Stimulated activated CD8-positive, alpha-beta memory T cell treated with anti-CD3 and anti-CD28 coated beads, Interleukin-4, amount 100 ng/mL, for 4 hours (primary cell): ENCODE measurements at places on chromosomes 7 and 10.

DNA sequence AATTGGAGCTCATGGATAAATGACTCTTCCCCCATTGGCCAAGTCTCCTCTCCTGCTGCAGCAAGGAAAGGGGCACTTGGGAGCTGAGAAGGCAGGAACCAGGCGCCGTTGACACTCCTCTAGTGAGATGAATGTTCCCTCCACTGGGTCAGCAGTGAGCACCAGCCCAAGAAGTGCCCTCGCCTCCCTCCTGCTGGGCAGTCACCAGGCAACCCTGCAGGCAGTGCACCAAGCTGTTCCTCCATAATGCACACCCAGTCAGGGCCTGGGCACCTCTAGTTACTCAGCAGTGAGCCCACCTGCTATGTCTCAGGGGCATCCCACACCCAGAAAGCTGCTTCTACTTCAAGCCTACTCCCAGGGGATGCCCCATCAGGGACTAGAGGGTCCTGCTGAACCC lies 84.3 kb downstream of the KCNMA1 start:
- no peak for DNase-seq

GRCh38 chr10:126408953-126409641 lies 20.8 kb upstream of the ADAM12 start:
- no peak for DNase-seq

DNA sequence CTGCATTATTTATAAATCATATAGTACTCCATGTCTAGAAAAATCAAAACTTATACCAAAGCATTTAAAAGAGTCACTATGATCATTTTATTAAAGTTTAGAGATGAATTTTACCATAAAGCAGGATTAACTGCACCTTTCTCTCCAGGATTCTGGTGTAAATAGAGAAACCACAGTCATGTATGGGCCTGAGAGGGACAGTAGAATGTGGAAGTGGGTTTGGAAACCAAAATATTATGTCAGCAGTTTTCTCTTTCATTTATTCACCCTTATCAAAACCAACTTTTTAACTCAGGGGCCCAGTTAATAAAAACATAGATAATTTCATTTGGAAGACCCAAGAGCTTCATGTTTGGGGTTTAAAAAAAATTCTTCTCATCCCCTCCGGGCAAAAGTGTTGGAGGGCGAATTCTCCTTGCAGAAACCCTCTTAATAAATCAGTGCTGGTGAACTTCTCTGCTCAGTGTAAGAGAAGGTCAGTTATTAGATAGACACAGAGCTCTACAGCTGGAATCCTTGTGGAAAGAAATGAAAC lies 266.2 kb downstream of the CREB5 start:
- DNase-seq: no peak

DNA sequence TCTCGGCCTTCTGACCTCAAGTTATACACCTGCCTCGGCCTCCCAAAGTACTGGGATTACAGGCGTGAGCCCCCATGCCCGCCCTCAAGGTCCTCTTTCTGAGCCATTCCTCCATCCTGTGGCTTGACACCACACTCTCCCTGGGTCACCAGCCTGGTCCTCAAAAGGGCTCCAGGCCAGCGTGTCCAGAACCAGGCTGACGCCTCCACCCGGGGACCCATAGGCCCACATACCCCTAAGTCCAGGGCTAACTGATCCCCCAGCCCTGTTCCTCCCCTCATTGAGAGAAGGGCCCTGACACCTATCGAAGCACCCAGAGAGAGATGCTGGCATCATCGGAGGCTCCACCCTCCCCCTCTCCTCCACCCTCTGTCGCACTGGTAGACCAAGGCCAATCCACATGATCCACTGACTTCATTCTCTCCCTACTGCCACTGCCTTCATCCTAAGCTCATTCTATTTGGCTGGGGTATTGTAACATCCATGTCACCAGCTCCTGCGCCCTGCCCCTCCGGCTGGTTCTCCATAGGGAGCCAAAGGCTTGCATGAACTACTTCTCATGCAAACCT lies 46.7 kb downstream of the TMEM270 start:
- no peak for DNase-seq

DNA sequence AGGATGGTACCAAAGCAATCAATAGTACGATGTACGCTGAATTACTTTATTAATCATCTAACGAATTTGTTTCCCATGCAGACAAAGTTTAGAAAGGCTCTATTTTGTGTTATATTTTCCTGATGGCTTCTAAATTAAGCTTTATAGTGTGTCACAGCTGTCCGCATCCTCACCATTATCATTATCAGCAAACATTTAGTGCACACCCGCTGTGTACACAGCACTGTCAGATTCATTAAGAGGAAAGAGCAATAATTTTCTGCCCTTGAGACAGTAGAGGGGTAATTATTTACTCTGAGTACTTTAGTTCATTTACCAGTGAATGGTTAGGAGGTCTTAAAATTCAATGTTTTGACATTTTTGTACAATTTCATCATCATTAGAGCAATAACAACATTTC lies 233.3 kb upstream of the PTPRZ1 start:
- no peak for DNase-seq

GRCh38 chr10:62249957-62250356 lies 18.7 kb downstream of the RTKN2 start:
- DNase-seq: no peak

DNA sequence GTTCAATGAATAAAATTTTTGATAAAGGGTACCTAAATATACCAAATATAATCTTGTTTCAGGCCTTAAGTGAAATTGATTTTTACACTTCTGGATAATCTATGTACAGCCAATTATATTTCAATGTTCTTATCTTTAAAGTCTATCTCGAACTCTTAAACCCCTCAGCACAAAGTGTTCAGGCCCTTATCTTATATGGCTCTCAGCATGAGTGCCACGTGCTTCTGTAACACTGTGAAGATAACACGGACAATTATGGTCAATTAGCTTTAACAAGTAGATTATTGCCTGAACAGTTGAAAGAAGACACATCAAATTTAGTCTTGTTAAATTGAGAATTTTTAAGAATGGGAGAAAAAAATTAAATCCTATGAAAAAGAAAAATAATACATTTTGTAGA lies 40.4 kb upstream of the DMTF1 start:
- DNase-seq: no peak

DNA sequence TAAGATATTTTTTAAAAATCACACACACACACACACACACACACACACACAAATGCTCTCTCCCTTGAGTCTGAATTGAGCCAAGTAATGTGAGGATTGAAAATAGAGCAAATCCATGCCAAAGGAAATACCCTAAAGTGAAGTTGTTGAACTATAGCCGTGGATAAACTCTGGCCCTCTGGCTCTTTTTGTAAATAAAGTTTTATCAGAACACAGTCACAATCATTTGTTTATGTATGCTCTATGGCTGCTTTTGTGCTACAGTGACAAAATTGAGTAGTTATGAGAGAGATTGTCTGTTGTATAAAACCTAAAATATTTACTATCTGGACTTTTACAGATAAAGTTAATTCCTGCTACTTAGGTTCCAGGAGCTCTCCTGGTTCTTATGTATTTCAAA lies 39.1 kb downstream of the NKX2-3 start:
- no peak for DNase-seq

- DNase-seq: no peak
Measured at GRCh38 chr7:121392277-121393004, 3.7 kb downstream of the FAM3C start.

- no peak for DNase-seq
Measured at GRCh38 chr7:28939367-28939766, 18.8 kb downstream of the TRIL start.

DNA sequence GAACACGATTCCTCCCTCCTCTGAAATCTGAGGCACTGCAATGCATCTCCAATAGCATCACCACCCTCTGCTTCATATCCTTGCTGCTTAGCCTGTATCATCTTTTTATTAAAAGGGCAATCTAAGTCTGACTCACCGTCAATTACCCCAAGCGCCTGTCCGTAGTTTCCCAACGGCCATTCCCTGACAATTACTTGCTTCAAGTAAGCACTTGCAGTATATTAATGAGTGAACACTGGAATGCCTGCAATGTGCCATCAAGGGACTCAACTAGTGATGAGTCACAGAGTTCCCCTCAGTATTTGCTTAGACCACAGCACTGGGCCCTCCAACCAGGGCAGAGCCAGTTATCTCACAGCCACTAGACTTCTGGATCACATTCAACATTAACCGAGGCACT lies 19.5 kb upstream of the PPP1R3C start:
- DNase-seq: no peak

- no peak for DNase-seq
Measured at GRCh38 chr7:1470901-1471300, 11.6 kb upstream of the MICALL2 start.

- DNase-seq: no peak
Measured at GRCh38 chr10:117541405-117541908, 1.1 kb upstream of the EMX2 start.

GRCh38 chr10:70331486-70332268 lies 47.9 kb upstream of the NPFFR1 start:
- no peak for DNase-seq

- DNase-seq: no peak
Measured at GRCh38 chr10:33487014-33487776, 152.7 kb upstream of the NRP1 start.

DNA sequence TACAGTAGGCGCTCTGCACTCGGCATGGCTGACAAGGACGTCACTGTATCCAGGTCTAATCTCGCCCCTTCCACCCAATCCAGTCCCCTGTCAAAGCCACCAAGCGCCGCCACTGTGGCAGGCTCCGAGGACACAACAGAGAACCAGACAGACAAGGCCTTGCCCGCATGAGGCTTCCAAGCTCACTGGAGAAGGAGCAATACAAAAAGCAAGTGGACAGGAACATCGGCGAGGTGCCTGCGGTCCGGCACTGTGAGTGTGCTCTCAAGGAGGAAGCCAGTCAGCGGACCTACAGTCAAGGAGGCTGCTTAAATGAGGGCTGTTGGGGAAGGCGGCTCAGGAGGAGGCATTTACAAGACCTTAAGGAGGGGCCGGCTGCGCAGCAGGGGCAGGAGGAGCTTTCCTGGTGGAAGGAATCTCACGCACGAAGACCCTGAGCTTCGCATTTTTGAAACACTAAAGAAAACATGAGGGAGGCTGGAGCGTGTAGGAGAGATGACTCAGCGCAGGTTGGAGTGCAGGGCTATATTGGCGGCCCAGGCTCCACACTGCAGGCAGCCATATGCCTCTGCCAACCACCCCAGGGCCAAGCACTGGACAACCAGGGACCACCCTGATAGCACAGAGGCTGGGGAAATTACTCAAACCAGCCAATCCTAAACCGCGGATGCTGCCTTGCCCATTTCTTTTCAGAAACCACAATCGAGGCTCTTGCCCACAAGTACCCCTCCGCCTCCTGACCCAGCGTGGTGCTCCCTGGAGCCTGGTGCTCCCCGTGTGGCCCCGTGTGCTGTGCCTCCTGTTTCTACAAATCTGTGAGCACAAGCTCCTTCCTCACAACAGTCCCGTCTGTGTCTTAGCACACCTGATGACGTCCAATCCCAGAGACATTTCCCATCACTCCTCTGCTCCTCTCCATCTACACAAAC lies 28.9 kb downstream of the GNA12 start:
- no peak for DNase-seq

- no peak for DNase-seq
Measured at GRCh38 chr10:51367127-51367526, 292.8 kb downstream of the PRKG1 start.

DNA sequence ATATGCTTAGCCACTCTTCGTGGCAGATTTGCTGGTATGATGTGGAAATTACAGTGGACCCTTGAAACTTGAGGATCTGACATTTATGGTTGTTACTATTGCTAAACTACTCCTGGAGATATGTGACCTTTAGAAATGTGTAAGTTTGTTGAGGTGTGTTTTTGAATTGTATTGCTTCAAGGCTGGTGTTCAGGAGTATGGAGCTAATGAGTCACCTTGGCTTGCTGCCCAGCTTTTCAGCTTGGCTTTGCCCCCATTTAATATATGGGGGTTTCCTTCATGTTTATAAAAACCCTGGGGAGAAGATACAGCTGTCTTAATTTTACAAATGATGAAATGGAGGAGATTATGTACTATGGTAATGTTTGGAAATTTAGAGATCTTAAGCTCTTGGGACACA lies 11.6 kb downstream of the HBP1 start:
- DNase-seq: peak; percentile 51

GRCh38 chr10:49516216-49516970 lies 22.5 kb downstream of the ERCC6 start:
- no peak for DNase-seq

DNA sequence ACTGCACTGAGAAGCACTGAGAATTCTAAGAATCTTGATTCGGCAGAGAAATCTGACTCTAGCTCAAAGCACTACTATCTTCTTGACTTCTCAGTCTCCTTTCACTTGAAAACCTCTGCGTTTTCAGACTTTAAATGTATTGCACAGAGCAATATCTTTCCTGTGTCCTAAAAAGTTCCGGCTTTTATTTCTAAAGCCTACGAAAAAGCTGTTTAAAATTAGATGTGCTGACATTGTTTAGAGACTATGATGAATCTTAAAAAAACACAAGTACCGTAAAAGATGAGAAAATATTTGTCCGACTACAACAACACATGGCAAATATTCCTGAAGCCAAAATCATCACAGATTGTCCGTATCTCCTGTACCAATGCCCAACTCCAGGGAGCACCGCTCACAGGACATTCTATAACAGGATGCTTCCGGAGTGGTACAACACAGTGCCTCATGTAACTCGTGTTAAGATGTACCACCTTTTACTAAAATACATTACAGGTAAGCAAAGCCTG lies 136.9 kb downstream of the CUBN start:
- DNase-seq: no peak

DNA sequence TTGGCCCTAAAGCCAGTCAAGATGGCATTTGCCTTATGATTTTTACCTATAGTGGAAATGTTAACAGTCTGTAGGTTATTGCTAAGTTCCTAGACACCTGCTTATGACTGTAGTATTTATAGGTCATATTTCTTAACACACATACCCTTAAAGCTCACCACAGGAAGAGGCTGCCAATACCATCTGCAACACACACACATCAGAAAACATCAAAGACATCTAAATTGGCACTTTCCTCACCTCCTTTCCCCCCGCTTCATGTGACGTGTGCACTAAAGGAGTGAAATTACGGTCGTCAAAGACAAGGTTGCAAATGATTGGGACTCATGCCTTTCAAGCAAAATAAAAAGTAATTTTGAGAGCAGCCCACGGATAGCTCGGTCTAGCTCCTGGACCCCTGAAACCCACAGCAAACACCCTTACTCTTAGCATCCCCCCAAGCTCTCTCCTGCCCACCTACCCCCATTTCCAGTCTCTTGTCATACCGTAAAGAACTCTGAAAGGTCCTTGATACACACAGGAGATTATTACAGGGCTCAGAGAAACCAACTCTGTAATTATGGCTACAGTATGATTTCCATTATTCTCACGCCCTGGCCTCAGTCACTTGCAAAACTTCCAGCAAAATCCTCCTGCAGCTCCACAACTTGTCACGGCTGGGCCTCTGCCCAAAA lies 90.5 kb downstream of the PLXNA4 start:
- DNase-seq: no peak

DNA sequence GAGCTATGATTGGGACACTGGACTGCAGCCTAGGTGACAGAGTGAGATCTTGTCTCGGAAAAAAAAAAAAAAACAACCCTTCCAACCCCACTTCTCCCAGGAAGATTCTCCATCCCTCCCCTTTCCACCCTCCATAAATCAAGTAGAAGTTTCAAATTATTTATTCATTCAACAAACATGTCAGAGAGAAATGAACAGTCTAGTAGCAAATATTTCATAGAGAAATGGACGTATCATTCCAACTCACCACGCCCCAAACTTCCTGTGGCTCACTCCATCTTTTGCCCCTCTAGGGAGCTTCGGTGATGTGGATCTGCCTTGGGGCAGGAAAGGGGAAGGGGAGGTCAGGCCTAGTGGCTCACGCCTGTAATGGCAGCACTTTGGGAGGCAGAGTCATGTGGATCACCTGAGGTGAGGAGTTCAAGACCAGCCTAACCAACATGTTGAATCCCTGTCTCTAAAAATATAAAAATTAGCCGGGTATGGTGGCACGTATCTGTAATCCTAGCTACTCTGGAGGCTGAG lies 638 bp upstream of the TRAPPC14 start:
- no peak for DNase-seq
